ENCODE measurements at places on chromosomes 13 and 19. TPM values are rescaled to one million over a fixed set of nuclear protein-coding genes. Genes with fewer than 3 reads are reported as not detected.

C19orf25 gene
- 22.8 TPM for total RNA-seq

TMPRSS9 gene
- 0.23 TPM for total RNA-seq

DIRAS1 gene
- total RNA-seq = 43.6 TPM

ZNF626 gene
- 36.4 TPM for total RNA-seq

COL4A1 gene
- 91.6 TPM for total RNA-seq

COLGALT1 gene
- total RNA-seq = 22.8 TPM

SPRED3 gene
- total RNA-seq = 2.5 TPM

ZNF556 gene
- total RNA-seq = 0.46 TPM

AXL gene
- 10.4 TPM for total RNA-seq

ZNF625 gene
- 24.5 TPM for total RNA-seq

SMIM7 gene
- total RNA-seq = 63.7 TPM

RASGRP4 gene
- 0.23 TPM for total RNA-seq

LILRB5 gene
- 0.23 TPM for total RNA-seq

PEG3 gene
- 380 TPM for total RNA-seq

PEAK3 gene
- not detected for total RNA-seq

LPAR2 gene
- 16.1 TPM for total RNA-seq
